ENCODE measurements at places on chromosomes 13 and 19.

GRCh38 chr13:106696140-106696539 is 128.2 kb upstream of the ARGLU1 start:
- DNase-seq, result no peak

- DNase-seq, result no peak
Measured at GRCh38 chr19:5148794-5149190, 179.9 kb downstream of the KDM4B start.

DNA sequence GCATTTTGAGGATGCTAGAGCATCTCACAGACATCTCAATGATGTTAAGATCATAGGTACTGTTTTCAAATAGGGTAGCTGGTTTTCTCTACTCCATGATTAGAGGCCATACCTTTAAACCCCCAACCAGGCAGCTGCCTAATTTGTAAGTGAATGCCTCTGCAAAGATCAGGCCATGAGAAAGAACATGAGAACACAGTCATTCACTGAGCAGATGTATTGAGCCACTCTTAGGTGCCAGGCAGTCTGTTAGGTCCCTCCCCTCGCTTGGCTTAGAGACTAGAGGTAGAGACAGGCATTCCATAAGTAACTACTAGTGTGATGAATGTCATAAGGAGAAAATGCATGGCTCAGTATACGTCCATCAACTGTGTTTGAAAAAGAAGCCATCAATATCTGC is 410.0 kb downstream of the FGF9 start:
- no peak for DNase-seq

GRCh38 chr19:46374536-46375475 is 27.9 kb downstream of the PPP5C start:
- no peak for DNase-seq

DNA sequence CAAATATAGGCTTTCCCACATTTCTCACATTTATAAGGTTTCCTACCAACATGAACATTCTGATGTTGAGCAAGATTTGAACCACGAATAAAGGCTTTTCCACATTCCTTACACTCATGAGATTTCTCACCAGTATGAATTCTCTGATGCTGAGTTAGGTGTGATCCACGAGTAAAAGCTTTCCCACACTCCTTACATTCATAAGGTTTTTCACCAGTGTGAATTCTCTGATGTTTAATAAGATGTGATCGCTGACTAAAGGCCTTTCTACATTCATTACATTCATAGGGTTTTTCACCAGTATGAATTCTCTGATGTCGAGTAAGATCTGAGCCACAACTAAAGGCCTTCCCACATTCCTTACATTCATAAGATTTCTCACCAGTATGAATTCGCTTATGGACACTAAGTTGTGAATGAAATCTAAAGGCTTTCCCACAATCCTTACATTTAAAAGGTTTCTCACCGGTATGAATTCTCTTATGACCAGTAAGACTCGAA is 19.0 kb downstream of the ZNF790 start:
- DNase-seq, result no peak

DNA sequence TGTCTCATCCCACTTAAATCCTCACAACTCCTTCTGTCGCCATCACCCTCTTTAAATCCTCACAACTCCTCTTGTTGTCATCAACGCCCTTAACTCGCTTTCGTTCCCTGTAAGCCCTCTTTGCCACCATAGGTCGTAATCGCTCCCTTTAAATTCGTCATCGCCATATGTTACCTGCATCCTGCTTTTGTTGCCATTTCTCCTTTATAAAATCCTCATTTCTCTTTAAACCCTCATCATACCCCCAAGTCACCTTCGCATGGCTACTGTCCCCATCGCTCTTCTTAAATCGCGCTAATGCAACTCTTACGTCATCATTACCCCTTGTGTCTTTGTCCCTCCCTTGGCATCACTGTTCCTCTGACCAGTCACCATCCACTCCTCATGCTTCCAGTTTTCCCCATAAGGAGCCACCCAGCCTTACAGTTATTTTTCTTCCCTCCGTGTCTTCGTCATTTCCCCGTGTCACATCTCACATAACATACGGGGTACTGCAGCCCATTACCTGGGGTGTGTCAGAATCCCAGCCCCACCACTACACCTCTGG is 539 bp downstream of the PLD3 start:
- no peak for DNase-seq

GRCh38 chr13:105847527-105848291 is 687.8 kb downstream of the EFNB2 start:
- no peak for DNase-seq

DNA sequence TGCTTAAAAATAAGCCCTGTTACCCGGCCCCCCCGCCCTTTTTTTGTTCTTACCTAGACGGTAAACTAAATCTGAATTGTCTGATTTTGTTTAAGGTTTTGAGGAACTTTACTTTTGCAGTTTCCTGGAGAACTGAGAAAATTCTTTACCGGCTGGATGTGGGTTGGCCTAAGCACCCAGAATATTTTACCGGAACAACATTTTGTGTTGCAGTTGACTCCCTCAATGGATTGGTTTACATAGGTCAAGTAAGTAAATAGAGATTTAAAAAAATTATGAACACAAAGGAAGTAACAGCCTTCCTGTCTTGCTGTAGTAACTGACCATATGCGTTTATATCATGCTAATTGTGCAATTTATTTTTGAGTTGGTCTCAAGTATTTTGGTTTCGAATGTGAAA is 785 bp downstream of the NHLRC3 start:
- no peak for DNase-seq

DNA sequence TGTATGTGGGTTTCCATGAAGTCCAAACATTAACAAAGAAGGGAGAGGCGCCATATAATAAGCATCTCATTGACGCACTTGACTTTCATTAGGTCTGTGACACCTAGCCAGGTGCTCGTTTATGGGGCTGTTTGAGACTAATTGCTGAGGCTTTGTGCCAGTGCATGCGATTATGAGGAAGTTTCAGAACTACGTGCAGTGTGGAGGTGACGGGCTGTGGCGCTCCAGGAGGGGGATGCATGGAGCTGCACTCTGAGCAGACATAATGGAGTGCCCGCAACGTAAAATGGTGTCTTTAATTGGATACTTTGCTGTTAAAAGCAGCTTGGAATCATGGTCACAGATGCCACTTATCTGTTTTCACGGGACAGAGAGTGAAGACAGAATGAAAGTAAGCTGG is 223.2 kb downstream of the FGF9 start:
- no peak for DNase-seq

DNA sequence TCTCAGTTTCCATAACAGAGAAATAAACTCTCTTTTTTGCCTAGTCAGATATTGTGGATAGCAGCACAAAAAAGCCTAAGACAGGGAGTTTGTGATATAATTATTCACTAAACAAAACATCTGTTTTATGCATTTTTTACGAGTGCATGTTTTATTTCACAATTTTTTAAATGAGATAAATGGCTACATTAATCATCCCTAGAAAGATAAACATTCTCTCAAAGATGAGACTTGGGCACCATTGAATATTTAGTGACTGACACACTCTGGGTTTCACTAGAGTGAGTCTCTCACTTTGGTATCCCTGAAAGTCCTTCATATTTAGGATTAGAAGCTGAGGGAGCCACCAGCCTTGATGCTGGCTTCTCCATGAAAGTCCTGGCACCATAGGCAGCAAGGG is 74.3 kb upstream of the LRCH1 start:
- DNase-seq, result no peak

GRCh38 chr13:93775507-93776108 is 549.0 kb downstream of the GPC6 start:
- DNase-seq, result no peak

- DNase-seq, result no peak
Measured at GRCh38 chr19:44807162-44807561, 1.7 kb upstream of the BCAM start.

DNA sequence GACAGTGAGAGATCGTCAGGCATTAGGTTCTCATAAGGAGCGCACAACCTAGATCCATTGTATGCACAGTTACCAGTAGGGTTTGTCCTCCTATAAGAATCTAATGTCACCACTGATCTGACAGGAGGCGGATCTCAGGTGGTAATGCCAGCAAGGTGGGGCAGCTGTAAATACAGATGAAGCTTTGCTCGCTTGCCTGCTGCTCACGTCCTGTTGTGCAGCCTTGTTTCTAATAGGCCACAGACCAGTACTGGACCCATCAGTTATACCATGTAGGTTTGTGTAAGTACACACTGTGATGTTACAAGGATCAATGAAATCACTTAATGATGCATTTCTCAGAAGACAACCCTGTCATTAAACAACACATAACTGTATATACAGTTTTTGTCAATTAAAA is 23.5 kb downstream of the VWA8 start:
- no peak for DNase-seq

GRCh38 chr13:73141292-73141771 is 82.5 kb downstream of the KLF5 start:
- DNase-seq, result no peak

DNA sequence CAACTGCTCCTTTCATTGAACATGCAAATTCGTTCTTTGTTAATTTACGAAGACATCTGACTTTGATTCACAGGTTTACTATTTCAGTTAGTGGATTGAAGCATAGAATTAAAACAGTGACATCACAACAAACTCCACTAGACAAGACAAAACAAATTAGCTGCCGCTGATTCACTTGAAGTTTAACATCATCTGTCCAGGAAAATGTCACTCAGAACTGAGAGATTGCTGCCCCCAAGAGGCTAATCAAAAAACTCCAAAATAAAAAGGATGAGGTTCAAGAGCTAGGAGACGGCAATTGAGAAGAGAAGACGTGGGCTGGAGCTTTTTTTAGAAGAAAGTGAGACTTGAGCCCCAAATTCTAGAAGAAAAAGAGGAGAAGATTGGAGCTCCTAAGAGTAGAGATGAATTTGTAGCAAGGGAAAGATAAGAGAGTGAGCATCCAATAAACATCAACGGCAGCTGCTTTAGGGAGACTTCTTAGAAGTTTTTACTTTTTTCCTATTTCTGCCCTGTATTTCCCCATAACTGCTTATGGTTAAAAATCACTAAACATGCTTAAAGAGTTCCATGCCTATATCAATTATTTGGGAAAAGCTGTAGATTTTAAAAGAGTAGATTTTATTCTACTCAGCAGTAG is 40.8 kb upstream of the TPP2 start:
- DNase-seq, result no peak

DNA sequence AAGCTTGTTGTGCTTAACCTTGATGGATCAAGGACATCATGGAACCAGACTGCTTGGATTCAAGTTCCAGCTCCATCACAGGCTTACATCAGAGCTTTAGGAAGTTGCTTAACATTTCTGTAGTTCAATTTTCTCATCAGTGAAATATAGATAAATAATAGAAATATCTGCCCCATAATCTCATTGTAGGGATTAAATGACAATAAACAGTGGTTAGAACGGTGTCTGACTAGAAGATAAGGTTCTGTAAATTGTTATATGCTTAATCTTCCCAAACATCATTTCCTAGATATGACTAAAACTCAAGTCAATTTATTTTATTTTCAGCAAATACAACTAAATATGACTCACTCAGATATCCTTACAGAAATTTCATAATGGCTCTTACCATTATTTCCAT is 83.5 kb downstream of the SLITRK1 start:
- DNase-seq, result no peak

DNA sequence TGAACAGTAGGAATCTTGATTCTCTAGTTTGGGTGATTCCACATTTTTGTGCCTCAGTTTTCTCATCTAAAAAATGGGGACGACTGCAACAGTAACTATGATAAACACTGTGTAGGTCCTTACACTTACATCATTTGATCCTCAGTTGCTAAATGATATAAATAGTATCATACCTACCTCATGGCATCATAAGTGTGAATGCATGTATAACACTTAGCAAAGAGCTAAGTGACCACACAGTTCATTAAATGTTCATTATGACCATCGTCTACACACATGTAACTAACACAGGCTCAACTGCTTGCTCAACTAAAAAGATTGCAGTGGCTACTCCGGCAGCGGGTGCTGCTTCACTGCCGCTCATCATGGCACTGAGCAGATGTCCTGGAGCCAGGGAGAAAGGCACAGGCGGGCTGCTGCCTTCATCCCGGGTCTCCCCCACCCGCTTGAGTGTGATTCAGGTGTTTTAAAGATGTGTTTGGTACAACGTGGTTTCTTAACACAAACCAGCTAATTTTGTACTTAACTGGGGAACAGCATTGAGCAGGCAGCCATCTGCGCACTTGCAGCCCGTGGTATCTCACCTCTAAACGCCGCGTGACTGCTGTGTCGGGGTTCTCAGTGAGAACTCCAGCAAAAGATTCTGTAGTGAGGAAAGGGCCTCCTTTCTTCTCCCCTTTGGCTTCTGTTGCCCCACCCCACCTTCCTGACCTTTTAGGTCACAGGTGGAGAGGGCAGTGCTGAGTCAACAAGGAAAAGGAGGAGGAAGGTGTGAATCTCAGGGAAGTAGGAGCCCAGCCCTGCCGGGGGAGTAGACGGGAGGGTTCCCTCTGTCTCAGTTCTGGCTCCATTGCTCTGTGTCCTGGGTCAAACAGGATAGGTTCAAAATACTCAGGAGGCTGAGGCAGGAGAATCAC is 11.7 kb upstream of the ACTN4 start:
- no peak for DNase-seq

- DNase-seq, result no peak
Measured at GRCh38 chr13:107284173-107284572, 716.2 kb upstream of the ARGLU1 start.

GRCh38 chr19:29544656-29545360 is 19.0 kb downstream of the VSTM2B start:
- no peak for DNase-seq

DNA sequence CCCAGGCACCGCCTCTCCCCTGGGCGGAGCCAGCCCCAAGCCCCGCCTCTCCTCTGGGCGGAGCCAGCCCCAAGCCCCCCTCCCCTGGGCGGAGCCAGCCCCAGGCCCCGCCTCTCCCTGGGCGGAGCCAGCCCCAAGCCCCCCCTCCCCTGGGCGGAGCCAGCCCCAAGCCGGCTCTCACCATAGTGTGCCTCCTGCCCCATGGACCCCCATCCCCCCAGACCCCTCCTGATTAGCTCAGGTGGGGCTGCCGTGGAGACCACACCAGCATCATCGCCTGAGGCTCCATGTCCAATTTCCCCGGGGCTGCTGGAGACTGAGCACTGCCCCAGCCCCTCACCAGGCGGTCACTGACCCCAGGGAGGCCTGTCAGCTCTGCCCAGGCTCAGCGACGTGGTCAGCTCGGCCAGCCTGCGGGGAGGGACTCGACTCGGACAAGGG is 4.2 kb upstream of the MADCAM1 start:
- DNase-seq, result peak; percentile 24

GRCh38 chr19:55642153-55643002 is 1.1 kb upstream of the ZNF581 start:
- no peak for DNase-seq

DNA sequence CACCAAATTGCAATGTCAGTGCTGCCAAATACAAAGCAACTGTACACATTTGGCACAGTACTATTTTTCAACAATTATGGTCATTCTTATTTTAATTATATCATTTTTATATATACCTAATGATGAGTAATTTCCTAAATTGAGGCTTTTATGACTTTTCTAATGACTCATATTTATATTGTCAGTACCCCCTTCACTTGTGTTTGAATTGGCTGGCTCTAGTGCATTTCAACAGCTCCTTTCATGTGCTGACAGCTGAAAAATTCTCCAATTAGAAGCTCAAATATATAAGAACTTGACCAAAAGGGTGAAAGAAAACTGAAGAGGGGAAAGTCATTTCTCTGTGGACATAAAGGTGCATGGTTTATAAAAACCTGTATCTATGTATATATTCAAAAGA is 263.3 kb downstream of the SLITRK1 start:
- no peak for DNase-seq
